WTC11 (cell line): ENCODE measurements at places on chromosomes 1 and 21.
A peak's percentile ranks its signal among the peaks of the same experiment; 100 is the strongest.

- DNase-seq: no peak
Observed at GRCh38 chr21:38743772-38744529, 61.8 kb upstream of the ETS2 start.

DNA sequence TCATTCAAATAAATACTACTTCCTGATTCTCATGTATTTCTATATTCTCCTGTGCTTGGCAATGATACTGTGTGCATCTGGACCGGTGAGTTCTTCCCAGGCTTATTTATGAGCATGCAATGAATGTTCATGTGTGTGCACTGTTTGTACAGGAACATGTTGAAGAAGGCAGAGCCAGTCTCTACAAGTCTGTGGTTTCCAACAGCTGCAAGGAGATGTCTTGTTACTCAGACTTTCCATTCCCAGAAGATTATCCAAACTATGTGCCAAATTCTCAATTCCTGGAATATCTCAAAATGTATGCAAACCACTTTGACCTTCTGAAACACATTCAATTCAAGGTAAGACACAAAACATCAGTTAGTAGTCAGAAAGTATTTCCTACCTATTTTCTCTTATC lies 19.1 kb downstream of the FMO1 start:
- DNase-seq: no peak

DNA sequence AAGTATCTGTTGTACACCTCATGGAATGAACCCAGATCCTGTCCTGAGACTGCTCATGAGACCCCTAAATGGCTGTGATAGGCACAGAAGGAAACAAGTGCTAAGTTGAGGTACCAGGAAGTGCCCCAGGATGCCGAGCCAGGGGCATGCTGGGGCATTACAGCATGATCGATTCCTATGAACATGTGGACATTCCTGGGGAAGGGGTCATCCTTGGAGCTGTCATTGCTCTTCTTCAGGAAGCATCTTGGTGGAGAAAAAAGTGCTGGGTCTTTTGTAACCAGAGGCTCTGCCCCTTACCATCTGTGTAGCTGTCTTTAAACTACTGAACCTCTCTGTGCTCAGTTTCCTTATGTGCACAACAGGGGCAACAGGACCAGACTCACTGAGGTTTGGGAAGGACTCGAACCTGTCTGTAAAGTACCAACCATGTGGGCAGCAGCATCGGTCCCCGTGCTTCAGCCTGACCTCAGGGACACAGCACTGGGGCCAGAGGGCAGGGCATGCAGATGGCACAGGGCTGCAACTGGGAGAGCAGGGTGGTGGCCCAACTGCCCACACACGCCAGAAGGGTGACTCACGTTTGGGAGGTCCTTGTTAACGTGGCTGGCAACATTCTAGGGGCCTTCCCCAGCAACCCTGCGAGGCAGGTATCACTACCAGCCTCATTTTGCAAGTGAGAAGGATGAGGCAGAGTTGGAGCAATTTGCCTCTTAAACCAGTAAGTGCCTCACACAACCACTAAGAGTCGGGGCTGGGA lies 142.3 kb upstream of the EDN2 start:
- no peak for DNase-seq

GRCh38 chr1:168482106-168482505 lies 61.7 kb downstream of the XCL2 start:
- peak; percentile 12 for DNase-seq

DNA sequence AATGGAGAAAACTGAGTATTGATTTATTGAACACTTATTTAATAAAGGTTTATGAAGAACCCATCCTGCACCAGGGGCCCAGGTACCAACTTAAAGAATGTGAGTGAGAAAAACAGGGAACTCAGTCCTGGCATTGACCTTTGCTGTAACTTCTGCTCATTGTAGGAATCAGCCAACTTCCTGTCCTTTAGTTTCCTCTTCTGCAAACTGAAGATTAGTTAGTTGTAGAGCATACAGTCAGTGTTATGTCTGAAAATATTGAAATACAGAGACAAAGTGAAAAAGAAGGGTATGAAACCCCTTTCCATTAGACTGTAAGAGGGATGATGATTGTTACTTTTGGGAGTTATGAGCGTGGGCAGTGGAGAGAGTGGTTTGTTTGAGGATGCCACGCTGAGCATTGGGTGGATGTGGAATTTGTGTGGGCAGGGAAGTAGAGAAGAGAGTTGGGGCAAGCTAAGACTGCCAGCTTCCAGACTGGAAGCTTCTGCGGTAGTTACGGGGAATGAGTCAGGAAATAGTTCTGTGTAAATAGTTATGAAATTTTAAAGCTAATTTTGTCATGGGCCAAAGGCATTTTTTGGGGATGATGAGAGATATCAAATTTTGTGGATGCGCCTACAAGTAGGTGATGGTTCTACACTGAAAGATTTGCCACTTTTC lies 89.2 kb downstream of the GPR88 start:
- DNase-seq: no peak

- DNase-seq: no peak
Observed at GRCh38 chr21:42316891-42317290, 1.7 kb upstream of the TFF3 start.

GRCh38 chr1:13699510-13699909 lies 478 bp upstream of the PRDM2 start:
- DNase-seq: no peak

DNA sequence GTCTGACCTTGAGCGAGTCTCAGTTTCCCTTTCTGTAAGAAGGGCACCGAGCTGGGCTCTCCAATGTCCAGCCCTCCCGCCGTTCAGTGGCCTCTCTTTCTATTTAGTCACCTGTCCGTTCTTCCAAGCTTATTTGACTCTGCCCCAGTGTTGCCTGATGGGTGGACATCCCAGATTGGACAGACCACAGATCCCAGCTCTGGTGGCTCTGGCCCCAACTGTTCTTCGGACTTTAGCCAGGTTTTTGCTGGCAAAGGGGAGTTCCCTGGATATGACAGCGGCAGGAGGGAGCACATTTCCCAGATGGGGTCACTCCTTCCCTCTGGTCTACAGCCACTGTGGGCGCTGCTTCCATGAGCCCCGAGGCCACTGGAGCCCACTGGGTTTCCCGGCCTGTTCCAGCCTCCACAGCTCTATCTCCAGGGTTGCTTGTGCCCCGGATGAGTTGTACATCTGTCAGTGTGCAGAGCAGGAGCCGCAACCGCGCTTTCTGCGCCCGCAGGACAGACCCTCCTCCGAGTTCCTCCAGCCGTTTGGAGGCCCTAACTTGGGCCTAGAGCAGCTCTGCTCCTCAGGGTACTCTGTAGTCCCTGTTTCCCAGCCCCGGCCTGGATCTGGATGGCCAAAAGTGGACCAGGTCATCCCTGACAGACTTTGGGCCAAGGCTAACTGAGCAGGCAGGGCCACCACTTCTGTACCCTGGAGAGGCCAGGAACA lies 3.8 kb downstream of the DMBX1 start:
- no peak for DNase-seq

DNA sequence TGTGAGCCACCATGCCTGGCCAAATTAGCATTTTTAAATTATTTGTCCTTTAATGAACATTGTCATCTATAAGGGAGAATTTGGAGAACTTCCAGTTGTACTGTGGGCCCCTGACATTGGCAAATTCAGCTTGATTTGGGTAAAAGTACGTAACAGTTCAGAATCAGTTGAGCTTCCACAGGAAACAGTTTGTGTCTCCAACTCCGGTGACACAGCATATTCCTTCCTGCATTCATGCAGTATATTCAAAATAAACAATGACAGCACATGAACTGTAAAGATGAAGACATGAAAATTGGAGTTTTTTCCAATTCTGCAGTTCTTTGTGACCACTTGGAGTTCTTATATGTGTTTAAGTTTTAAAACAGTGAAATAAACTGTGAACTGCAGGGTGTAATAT lies 28.2 kb downstream of the RNF220 start:
- DNase-seq: no peak

GRCh38 chr1:19858893-19859292 lies 23.3 kb upstream of the OTUD3 start:
- DNase-seq: no peak

GRCh38 chr1:2269193-2269921 lies 41.2 kb downstream of the SKI start:
- no peak for DNase-seq

- DNase-seq: no peak
Observed at GRCh38 chr1:44021581-44022321, 9.5 kb downstream of the SLC6A9 start.

DNA sequence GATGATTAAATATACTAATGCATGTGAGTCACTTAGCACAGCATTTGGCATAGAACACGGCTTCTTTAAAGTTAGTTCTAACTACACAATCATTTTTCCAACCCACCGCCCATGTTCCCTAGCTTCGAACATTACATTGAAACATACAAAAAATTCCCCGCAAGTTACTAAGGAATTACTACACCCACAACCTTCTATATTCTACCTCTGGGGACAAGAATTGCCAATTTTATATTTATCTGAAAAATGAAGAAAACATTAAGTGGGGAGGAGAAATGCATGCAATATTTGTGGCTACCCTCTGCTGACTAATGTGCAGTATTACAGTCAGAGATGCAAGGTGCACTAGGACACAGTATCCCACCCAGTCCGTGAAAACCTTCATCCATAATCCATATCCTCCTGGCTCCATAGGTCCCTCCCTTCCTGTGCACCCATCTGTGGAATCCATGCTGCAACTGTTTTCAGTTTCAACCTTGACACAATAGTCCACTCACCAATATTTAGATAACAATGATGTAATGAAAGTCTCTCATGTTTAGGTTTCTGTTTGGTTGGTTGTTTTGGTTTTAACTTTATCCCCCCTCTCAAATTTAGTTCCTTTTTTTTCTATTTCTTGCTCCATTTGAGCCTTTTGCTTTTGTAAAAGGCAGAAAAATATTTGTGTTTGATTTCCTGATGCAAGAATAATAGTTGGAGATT lies 31.6 kb downstream of the RGS5 start:
- no peak for DNase-seq

DNA sequence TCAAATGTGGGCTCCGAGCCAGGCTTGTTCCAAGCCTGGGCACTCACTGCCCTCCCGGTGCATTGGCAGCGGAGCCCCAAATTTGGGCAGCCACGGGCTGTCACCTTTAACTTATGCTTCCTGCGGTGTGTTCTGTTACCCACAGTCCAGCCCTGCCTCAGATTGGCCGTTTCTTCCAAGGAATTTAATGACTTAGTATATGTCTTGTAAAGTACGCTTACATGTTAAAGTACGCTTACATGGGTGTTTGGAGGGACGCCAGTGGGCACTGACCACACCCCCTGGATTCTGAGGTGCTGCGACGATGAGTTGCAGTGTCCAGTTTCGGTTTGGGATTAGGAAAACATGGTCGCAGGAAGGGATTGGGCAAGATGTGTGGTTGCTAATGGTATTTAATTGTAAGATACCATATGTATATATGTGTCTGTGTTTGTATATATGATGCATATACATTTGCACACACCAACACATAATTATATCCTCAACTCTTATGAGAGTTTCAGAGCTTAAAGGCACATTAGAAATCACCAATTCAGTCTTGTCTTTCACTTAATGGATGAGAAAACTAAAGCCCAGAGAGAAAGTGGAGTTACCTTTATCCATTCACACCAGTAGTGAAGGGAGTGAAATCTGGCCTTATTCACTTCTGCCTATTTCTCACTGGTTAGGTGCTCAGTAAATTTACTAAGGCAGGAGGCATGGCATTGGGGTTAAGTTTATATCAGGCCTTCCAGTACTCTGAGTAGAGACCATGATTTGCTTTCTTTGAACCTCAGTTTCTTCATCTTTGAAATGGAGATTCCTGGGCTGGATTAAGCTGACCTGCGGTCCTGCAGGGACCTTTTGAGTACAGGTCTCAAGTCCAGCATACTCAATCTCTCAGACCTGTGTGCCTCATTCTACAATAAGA lies 1.0 kb downstream of the SMYD2 start:
- no peak for DNase-seq

DNA sequence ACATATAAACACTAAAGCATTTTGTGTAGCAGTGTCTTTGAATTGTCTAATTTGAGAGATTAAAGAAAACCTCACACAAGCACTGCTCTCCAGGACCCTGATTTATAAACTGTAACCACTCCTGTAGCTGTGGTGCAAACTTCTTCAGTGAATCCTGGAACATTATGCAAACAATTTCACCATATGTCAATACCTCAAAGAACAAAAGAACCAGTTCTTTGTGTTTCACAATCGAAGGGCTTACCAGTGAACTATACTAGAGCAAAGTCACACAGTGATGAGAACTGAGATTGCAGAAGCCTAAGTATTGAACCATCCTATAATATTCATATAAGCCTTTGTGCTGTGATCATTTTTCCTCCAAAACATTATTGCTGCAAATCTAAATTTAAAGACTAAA lies 21.5 kb downstream of the DPH5 start:
- DNase-seq: no peak

GRCh38 chr1:162364498-162364897 lies 12.2 kb downstream of the SPATA46 start:
- DNase-seq: no peak

DNA sequence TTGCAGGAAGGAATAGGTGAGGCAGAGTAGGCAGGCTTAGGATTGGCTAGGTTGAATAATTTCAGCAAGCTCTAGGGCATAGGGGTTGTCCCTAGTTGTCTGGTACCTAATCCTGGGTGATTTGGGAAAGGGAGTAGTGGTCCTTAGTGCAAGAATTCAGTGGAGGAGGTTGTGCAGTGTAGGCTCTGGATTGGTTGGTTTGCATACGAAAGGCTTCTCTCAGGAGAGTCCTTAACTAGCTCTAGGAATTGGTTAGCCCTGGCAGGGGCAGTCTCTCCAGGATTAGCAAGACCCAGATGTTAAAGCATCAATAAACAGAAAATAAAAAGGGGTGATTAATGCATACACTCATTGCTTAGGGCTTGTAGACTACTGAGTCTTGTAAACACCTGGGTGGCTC lies 9.6 kb upstream of the CD101 start:
- DNase-seq: no peak

DNA sequence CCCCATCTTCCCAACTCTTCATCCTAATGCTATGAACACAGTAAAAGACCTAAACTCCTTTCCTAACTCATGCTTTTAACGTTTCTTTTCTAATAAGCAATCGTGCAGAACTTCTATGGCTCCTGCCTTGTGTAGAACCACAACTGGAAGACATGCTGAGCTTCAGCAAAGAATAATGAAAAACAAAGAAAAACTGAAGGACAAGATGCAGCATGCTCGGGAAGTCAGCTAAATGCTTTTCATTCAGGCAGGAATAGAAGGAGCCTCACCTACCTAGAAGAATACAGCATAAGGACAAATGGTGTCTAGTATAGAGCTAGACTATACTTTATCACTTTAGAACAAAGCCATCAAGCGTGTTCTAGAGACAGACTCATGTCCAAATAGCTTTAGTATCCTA lies 45.9 kb downstream of the LUZP1 start:
- DNase-seq: no peak

GRCh38 chr1:97144527-97144926 lies 422.9 kb downstream of the PTBP2 start:
- no peak for DNase-seq

GRCh38 chr1:171032822-171033702 lies 57.6 kb upstream of the FMO3 start:
- peak; percentile 36 for DNase-seq

GRCh38 chr1:111842411-111842810 lies 86.7 kb downstream of the DDX20 start:
- DNase-seq: no peak

GRCh38 chr21:43331962-43332828 lies 94.7 kb downstream of the SIK1 start:
- DNase-seq: no peak

GRCh38 chr1:21334214-21335087 lies 44.2 kb upstream of the ECE1 start:
- peak; percentile 84 for DNase-seq
